ENCODE measurements at places on chromosomes 4 and X. TPM values are rescaled to one million over a fixed set of nuclear protein-coding genes. Genes with fewer than 3 reads are reported as not detected.

DNA sequence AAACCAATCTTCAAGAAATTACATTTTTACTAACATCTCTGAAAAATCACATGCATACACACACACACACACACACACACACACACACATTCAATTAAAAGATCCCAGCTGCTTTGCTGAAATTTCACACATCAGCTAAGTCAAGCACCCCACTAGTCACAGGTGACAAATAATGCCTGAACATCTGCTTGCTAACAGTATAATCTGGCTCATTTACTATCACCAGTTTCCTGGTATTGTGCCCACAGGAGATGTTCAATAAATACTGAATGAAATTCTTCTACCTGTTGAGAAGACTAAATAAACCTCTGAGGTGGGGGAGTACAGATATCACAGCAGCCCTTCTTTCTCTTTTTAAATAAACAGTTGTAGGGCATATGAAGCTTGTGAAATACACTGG is 994.0 kb downstream of the ARAP2 start:
- DNase-seq: no peak

- DNase-seq: no peak
These were observed 3.5 kb upstream of the SERTM2 start for GRCh38 chrX:111507933-111508332.

DNA sequence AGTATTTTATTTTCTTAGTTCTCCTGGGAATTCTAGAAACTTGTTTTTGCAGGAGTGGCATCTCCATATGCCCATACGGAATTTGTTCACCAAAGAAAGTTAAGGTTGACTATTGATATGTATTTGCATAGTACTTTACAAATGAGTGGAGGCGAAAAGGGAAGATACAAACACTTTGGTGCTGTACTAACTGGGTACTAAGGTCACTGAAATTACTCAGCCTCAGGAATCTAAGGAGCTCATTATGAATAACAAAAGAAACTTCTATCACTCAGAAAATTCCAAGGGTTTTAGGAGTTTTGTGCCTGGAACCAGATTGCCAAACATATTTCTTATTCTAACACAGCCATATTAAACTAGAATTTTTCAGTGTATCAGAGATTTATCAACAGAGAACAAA is 27.4 kb upstream of the TMPRSS11B start:
- DNase-seq: no peak

DNA sequence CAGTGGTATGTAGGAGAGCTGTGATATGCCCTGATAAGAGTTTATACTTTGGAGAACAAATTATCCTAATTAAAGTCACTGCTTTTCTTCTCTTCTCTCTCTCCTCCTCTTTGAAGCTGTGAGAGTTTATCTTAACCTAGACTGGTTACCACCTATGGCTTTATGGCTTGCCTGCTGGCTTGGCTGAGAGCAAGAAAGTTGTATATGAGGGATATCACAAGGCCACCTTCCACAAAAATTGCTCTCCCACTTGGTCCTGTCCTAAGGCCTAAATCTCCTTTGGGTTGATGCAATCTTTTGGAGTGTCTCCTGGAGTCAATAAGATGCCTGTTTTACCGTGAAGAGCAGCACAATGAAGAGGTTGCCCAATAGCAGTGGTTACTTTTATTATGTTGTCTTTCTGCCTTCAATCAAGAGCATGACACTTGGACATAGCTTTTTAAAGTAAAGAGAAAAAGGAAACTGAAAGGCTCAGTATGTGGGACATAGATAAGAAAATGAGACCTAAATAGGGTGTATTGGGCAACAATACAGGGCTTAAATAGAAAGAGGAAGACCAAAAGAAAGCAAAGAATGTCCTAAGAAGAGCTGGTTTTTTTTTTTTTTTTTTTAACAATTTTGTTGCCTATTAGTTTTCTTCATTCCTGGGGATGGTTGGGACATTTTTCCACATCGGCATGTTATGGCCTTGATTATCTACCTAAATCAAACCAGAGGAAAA is 9.2 kb downstream of the GUCY1A1 start:
- DNase-seq: no peak

- no peak for DNase-seq
These were observed 20.3 kb downstream of the TEC start for GRCh38 chr4:48249378-48249777.

DNA sequence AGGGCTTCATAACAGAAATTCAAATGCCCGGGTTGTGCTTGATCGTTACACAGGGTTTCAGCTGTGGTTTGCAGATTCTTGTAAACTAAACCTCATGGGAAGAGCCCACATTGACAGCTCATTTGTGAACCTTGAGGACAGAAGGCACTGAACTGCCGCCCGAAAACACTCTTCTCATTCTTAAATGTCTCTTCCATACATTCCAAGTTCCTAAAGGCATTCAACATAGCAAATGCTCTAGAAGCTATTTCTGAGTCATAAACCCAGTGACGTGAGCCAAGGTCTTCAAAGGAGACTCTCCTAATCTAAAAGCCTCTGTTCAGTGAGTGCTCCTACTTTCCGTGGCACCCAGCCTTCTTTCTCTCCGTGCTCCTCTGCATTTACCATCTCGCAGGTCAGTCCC is 737.8 kb upstream of the FRG1 start:
- DNase-seq: no peak

- no peak for DNase-seq
These were observed 21.4 kb upstream of the ZNF518B start for GRCh38 chr4:10478621-10479020.

DNA sequence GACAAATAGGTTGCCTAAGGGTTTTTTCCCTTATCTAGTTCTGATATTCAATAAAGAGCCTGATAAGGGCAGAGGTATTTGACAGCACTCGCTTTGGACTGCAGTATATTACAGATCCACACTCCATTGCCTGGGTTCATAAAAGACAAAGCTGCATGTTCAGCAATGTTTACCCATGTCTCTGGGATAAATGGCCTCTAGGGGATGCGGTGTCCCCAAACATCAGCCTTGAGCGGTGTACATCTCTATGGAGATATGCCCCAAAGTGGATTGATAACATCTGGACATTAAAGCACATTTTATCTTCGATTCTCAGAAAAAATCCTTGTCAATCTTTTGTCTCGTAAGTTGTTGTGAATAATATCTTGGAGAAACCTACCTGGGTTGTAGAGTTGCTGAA is 660.8 kb upstream of the AADAT start:
- no peak for DNase-seq

GRCh38 chrX:39381422-39381821 is 580.2 kb downstream of the MID1IP1 start:
- DNase-seq: no peak

- DNase-seq: no peak
These were observed 48.3 kb downstream of the ANXA5 start for GRCh38 chr4:121648516-121648915.

MAGEA9B gene
- not detected for total RNA-seq

GAGE12E gene
- not detected for total RNA-seq

CLRN2 gene
- not detected for total RNA-seq

HS3ST1 gene
- 6.2 TPM for total RNA-seq

TIGD4 gene
- 0.65 TPM for total RNA-seq

STBD1 gene
- total RNA-seq: 1.7 TPM

ARMCX2 gene
- 110 TPM for total RNA-seq

All from mesothelial cell of epicardium (in vitro differentiated cells).